CD4-positive, alpha-beta T cell treated with Interleukin-15 for 1 hour (primary cell): ENCODE measurements at places on chromosomes 5 and 9.

DNA sequence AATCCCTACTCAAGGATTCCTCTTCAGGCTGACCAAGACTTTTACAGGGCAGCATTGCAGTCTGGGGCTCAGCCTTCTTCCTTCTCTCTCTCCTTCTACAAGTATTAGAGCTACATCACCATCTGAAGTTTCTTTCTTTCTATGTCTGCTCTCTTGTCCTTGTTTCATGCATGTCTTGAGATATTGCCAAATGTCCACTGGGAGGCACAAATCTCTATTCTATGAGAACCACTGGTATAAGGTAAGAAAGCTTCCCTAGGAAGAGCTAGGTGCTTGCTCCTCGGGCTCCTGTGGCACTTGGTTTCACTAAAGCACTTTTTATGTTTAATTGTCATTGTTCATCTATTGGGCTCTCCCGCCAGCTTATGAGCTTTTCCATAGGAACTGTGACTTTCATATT lies 289.2 kb upstream of the PCSK5 start:
- no peak for DNase-seq

DNA sequence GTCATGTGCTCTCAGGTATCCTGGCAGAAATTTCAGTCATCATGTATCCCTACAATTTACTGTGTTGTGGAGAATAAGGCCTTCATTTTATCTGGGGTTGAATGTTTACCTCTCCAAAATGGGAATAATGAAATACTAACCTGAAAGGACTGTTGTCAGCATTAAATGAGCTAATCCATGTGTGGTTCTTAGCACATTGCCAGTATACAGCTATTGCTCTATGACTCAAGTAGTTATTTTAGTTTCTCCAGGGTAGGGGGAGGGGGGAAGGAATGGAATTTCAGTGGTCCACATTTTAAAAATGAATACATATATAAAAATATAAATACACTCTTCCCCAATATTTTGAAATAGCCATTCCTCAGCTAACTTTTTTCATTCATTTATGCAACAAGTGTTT lies 3.5 kb downstream of the PAM start:
- DNase-seq: no peak

DNA sequence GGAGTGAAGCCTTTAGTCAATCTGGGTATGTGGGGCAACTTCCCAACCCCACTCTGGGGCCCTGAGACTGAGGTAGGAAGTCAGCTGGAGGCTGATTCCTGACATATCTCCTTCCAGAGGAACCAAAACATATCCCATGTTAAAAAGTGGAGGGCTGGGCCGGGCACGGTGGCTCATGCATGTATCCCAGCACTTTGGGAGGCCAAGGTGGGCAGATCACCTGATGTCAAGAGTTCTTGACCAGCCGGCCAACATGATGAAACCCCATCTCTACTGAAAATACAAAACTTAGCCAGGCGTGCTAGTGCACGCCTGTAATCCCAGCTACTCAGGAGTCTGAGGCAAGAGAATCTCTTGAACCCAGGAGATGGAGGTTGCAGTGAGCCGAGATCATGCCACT lies 44.0 kb downstream of the CXXC5 start:
- DNase-seq: no peak

DNA sequence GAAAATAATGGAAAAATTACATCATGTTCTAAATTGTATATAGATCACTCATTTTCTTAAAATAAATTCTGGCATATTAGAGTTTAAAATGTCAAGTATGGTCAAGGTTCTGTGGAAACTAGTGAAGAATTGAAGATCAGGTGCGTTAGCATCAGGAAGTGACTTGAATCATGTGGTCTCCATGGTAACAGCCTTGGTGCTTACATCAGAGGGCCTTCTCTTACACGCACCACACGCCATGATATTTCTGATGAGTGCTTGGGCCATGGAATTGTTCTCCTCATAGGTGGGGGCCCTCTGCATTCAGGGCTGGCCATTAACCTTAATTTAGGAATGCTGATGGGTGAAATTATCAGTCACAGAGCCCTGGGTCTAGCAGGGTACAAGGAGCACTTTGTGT lies 288.1 kb upstream of the EFNA5 start:
- no peak for DNase-seq

- no peak for DNase-seq
Measured at GRCh38 chr5:145536133-145536532, 299.0 kb downstream of the PRELID2 start.

- DNase-seq: no peak
Measured at GRCh38 chr5:180555168-180555921, 36.0 kb downstream of the SCGB3A1 start.

GRCh38 chr5:150211156-150212030 lies 21.5 kb downstream of the SLC6A7 start:
- DNase-seq: no peak

- no peak for DNase-seq
Measured at GRCh38 chr5:126562823-126563222, 32.2 kb downstream of the ALDH7A1 start.

- no peak for DNase-seq
Measured at GRCh38 chr5:91065496-91065895, 317.6 kb downstream of the ARRDC3 start.

DNA sequence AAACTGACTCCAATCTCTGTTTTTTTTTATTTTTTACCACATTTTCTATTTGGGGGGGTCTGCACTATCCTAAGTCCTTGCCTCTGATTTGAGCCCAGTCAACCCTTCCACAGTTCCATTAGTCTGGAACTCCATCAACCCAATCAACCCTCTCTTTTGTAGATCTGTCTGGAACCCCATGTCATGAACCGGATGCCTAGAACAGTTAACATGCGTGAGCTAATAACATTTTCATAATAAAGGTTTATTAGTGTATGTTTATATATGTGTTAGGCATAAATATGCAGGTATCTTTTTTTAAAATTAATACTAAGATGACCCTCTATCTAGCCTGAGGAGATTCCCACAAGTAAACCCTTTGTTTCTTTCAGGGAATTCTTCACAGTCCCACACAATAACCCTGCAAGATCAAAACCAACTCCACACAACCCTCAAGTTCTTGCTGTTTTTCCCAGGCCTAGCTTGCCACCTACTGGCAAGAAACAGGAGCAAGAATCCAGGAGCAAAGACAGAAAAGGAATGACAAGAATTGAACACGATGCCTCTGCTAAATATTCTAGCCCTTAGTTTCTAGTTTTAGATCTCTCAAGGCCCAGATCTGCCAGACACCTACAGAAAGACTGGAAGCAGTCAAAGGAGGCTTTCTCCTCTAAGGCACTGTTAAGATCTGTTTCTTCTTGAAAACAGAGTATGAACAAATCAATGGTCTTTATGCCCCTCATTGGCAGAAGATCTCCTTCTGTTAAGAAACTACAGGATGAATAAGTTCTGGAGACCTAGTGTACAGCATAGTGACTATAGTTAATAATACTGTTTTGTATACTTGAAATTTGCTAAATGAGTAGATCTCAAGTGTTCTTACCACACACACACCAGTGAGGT lies 100.4 kb downstream of the TRIM36 start:
- DNase-seq: no peak

- DNase-seq: no peak
Measured at GRCh38 chr9:131672451-131672850, 67.4 kb downstream of the RAPGEF1 start.

GRCh38 chr5:59287361-59287760 lies 606.2 kb downstream of the PDE4D start:
- DNase-seq: no peak

DNA sequence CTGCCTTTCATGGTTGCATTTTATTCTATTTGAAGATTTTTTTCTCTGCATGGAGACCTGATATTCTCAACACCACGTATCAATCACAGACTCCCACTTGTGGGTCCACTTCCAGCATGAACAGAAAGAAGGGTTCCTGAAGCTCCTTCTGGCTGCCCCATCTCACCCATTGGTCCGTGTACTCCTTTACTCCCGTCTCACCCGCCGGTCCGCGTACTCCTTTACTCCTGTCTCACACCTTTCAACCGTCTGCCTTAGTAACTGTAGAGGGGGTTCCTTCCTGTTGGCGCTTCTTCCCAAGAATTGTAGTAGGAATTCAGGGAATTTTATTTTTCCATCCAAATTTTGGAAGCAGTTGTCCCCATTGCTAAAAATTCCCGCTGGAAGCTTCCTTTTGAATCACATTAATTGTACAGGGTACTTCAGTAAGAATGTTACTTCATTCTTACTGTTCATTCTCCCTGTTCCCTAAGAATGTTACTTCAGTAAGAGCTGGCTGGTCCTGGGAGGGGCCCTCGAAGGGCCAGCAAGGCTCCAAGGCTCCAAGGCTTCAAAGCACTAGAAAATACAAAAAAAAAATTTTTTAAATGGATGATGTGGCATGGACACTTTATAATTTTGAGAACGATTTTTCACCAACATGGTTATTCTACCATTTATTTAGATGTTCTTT lies 3.9 kb upstream of the LPCAT1 start:
- DNase-seq: no peak

GRCh38 chr9:15157381-15157780 lies 149.6 kb downstream of the TTC39B start:
- DNase-seq: no peak

DNA sequence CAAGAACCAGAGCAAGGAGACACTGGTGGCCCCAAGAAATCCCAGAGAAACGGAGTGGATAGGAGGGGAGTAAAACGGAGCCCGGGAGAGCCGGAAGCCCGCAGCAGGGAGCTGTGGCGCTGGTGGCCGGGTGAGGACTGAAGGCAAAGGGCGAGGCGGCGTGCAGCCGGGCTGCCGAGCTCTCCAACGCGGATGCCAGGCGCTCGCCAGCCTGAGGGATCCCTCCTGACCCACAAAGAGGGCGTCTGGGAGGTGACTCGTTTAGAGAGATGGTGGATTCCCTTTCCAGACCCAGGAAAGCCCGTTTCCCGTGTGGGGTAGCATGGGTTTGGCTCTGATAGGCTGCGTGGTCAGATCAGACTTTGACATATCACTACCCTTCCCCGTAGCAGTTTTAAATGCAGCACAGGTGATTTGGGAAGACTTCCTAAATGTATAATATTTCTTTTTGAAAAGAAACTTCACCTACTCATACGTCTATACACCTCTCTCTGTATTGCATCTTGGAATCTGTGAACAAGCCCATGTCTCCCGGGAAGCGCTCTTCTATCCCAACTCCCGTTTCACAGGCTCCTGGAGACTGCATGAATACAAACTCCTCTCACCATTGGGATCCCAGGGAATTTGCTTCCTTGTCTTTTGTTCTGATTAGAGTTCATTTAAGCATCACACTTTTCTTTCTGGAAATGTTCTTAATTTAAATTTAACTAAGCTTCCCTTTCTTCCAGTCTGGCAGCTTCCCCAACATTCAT lies 158.1 kb downstream of the C9orf152 start:
- no peak for DNase-seq

DNA sequence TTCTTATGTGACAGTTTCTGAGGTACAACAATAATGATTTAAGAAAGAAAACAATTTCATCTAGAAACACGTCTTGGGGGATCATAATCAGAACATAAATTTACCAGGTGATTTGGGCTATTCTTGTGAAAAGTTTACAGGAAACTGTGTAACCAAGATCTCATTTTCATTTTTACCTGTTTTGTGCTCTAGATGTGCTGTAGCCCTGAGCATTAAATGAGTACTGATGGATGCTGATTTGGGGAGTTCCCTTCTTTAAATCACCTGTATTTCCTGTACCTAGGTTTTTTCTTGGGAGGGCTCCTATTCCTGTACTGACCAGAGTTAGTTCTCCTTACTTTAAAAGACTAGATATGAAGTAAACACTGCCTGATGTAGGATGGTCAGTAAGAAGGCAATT lies 12.7 kb downstream of the MATR3 start:
- no peak for DNase-seq

GRCh38 chr5:95304711-95305110 lies 19.8 kb upstream of the MCTP1 start:
- no peak for DNase-seq

GRCh38 chr5:56183506-56183905 lies 49.6 kb downstream of the ANKRD55 start:
- DNase-seq: no peak

DNA sequence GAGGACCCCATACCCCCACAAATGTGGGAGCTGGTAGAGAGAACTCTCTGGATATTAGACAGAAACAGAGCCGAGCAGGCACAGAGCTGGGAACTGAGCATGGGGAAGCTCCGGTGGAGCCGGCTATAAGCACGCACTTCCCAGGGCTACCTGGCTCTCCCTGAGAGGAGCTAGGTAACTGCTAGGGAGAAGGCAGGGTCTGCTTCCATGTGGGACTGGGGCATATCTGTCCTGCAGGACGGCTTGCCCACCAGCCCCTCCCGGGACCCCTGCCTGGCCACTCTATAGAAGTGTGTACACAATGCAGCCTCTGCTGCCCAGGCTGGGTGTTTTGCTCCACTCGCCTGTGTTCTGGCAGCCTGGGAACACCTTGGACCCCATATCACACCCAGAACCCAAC lies 1537.0 kb upstream of the CDH9 start:
- no peak for DNase-seq

- no peak for DNase-seq
Measured at GRCh38 chr5:78644741-78645300, 3.8 kb downstream of the LHFPL2 start.

- DNase-seq: no peak
Measured at GRCh38 chr9:79028101-79028500, 543.7 kb upstream of the TLE4 start.

DNA sequence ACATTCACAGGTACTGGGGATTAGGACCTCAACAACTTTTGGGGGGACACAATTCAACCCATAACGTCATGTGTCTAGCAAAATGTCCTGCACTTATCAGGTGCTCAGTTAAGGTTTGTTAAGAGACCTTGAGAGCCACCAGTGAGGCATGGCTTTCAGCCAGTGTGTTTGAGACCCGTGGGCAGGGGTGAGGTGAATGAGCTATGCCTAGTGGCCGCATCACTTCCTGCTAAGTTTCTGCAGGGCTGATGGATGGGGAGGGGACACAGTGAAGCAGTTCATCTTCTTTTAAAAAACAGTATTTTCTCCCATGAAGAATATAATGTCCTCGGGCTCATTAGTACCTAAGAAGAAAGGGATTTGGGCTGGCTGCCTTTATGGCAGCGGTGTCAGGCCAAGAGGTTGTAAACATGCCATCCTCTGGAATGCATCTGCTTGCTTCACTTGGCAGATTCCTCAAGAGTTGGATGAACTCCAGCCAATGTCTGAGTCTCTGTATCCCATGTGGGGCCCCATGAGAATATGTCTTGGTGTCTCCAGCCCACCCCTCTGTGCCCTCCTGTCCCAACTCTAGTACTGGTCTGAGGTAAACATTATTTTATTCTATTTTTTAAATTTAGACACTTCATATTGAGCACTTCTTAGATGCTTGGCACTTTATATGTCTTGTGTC lies 282.2 kb downstream of the CWC27 start:
- DNase-seq: no peak

DNA sequence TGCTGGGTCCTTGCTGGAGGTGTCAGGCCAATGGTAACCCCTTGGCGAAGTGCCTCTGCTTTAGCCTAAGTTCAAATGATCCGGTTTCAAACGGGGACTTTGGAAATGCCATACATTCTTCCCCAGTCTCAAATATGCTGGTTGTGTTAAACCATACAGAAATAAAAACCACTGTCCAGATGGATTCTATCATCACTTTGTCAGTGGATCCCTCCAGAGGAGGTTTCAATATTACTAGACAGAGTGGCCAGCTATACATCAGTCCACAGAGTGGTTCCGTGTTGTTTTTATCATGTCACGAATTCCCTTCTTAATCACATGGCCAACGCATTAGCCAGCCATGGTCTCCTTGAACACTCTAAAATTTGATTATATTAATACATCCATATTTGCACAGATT lies 7.3 kb upstream of the RANBP17 start:
- no peak for DNase-seq
